HAP-1 (cell line): ENCODE measurements at places on chromosomes 5 and 9.

DNA sequence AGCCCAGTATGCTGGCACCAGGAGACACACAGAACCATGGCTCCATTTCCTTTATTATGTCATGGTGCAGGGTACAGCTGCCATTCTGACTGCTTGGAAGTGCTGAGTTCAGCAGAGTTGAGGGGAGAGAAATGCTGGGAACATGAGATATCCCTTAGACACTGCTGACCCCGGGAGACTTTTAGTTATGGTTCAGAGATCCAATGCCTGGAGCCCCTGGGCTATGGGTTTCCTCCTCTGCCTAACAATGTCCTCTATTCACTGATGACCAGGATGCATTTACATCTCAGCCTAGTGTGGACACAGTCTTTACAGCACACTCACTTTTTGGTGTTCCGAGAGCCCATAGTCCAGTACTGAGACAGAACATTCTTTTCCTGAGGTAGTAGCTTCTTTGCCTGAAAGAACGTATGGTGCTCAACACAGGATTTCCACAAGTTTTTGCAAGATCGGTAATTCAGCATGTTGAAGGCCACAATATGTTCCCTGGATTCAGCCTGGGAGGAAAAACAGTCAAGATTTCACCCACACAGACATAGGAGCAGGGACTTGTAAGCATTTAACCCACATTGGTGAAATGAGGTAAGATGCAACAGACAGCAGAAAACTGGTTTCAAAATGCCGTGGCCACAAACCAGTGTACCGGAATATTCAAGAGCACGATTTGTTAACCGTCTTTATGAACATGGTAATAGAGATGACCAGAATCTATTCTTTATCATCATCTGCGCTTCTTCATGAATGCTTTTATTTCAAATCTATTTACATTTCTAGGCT is 71.3 kb downstream of the PTPN3 start:
- no peak for DNase-seq

DNA sequence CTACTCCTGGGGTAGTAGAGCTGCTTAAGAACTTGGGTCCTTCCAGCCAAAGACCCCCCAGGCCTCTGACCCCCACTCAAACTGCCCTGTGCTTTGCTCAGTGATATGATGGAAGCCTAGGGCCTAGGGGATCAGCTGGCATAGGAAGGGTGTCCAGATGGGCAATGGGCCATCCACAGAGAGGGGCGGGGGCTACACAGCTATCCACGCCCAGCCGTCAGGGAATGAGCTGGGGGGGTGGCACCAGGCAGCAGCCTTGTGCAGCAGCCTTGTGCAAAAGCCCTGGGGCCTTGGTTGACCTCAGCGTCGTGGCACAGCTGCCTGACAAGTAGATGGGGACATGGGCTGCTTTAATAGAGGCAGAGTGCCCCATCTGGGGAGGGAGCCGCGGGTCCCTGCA is 43.2 kb downstream of the DAB2IP start:
- no peak for DNase-seq

GRCh38 chr9:126886034-126886822 is 25.8 kb downstream of the ZBTB34 start:
- no peak for DNase-seq

DNA sequence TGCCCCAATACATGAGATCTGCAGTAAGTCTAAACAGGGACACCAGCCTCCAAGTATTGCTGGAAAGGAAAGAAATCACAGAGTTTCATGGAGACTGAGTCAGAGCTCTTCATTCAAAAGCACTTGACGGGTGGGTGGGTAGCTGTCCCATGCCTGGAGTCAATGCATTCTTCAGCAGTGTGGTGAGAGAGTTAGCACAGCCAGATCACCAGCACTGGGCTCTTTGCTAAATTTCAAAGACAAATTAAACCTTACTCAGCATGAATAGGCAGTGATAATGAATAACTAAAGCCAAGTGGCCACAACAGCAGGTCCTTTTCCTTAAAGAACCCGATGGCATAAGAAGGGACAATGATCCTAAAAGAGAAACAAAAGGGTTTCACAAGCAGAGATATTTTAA is 192.4 kb downstream of the ACTL7B start:
- no peak for DNase-seq

DNA sequence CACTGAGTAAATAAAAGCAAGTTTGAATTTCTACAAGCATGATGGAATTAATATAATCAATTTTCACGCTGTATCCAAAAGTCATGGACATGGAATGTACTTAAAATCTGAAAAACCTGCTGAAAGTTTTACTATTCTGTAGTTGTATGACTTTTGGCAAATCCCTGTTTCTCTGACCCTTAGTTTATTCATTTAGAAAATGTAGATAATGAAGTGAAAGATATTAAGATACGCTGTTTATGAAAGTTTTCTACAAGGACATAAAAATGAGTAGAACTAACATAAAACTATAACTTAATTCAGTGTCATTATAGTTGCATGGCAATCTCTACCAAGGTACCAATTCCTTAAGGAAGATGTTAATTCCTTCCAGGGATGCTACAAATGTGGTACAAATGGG is 363.2 kb upstream of the MPDZ start:
- DNase-seq: no peak

DNA sequence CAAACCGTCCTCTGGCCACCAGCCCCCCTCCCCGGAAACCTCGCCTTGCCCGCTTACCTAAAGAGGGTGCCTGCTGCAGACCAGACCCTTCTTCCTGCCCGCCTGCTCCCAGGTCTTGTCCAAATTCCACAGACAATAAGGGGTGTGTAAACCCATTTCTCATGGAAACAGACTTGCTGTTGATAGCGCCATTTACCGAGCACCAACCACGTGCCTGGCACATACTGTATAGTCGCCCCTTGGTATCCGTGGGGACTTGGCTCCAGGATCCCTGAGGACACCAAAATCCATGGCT is 25.1 kb downstream of the CDHR2 start:
- no peak for DNase-seq
